ENCODE measurements at places on chromosomes 6 and 20.

GRCh38 chr20:53855733-53856132 lies 214.7 kb downstream of the BCAS1 start:
- H3K27me3 ChIP-seq, result no peaks in the 10 kb centered on the region
- H3K27ac ChIP-seq, result peak overlapping the region; percentile 61
- DNase-seq, result no peak
- no peaks in the 10 kb centered on the region for H3K36me3 ChIP-seq

- H3K4me3 ChIP-seq, result no peak overlapping the region
- H3K36me3 ChIP-seq, result no peaks in the 10 kb centered on the region
- no peak overlapping the region for H3K27ac ChIP-seq
- peaks cover 6% of the 10 kb centered on the region for H3K27me3 ChIP-seq
Observed at GRCh38 chr20:18259730-18260129, 28.6 kb upstream of the ZNF133 start.

DNA sequence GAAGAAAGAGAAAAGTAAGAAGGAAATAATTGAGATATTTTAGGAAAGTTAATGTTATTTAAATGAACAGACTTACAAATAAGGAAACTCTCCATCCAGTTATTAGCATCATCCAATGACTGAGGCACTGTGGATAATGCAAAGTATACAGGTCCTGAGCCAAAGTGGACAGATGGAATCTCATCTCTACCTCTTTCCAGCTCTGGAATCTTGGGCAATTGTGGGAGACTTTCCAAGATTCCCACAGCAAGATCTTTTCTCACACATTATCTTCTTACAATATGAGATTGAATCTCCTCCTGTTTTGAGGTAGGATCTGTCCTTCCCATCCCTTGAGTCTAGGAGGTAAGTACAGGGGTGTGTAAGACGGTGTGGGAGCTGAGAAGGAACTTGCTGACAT lies 28.9 kb downstream of the HTR1E start:
- no peaks in the 10 kb centered on the region for H3K36me3 ChIP-seq
- no peak overlapping the region for H3K4me3 ChIP-seq
- no peak for DNase-seq
- no peaks in the 10 kb centered on the region for H3K4me1 ChIP-seq

DNA sequence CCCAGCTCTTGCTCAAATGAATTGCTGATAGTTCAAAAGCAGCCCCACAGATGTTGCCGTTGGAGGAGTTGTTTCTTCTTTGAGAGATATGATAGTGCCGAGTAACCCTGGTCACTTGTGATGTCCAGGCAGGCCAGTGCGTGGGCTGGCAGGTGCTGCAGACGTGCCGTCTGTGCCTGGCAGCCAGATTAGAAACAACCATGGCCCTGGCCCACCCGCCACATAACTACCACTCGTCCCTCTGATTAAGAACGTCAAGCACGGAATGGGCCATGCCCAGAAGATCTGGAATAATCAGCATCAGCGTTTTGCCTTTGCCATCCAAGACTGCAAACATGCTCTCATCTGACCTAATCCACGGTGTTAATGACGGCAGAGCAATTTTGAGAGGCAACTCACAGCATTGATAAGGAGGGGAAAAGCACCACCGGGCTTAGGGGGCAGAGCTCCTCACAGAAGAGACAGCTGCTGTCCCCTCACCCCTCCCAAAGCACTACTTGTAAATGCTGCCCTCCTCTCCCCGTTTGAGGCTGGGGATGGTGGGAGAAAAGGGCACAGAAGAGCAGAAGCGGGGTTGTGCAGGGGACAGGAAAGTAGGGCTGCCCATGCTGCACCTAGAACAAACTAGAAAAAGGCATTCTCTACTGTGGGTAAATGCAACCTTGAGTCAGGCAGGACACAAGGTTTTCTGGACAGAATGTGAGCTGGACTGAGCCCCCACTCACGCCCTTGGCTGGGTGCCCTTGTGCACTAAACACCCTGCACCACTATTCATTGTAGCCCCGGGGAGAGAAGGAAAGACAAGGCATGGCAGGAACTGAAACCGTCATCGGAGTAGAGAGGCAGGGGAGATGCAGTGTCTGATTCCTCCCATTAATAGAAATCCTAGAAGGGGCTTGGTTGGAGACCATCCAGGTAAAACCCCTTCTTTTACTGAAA lies 5.3 kb upstream of the CPNE5 start:
- H3K4me1 ChIP-seq, result peaks cover 17% of the 10 kb centered on the region
- H3K27ac ChIP-seq, result no peak overlapping the region
- H3K27me3 ChIP-seq, result peaks cover 30% of the 10 kb centered on the region
- no peak for DNase-seq
- no peak overlapping the region for H3K4me3 ChIP-seq

GRCh38 chr20:37986873-37987601 lies 46.2 kb downstream of the TTI1 start:
- no peaks in the 10 kb centered on the region for H3K27me3 ChIP-seq
- H3K27ac ChIP-seq, result no peak overlapping the region
- H3K4me3 ChIP-seq, result no peak overlapping the region
- DNase-seq, result no peak

GRCh38 chr20:64092258-64093012 lies 8.2 kb upstream of the LKAAEAR1 start:
- H3K4me3 ChIP-seq, result no peak overlapping the region
- DNase-seq, result no peak
- H3K4me1 ChIP-seq, result no peaks in the 10 kb centered on the region
- H3K36me3 ChIP-seq, result peaks cover 9% of the 10 kb centered on the region
- no peaks in the 10 kb centered on the region for H3K27me3 ChIP-seq
- H3K27ac ChIP-seq, result no peak overlapping the region

GRCh38 chr20:11712639-11713160 lies 205.0 kb upstream of the BTBD3 start:
- H3K27ac ChIP-seq, result no peak overlapping the region
- H3K4me3 ChIP-seq, result no peak overlapping the region
- peaks cover 4% of the 10 kb centered on the region for H3K4me1 ChIP-seq
- H3K27me3 ChIP-seq, result no peaks in the 10 kb centered on the region

- no peak overlapping the region for H3K27ac ChIP-seq
- no peak for DNase-seq
- no peaks in the 10 kb centered on the region for H3K4me1 ChIP-seq
- H3K36me3 ChIP-seq, result no peaks in the 10 kb centered on the region
Observed at GRCh38 chr20:32634041-32634805, 39.5 kb downstream of the C20orf203 start.

DNA sequence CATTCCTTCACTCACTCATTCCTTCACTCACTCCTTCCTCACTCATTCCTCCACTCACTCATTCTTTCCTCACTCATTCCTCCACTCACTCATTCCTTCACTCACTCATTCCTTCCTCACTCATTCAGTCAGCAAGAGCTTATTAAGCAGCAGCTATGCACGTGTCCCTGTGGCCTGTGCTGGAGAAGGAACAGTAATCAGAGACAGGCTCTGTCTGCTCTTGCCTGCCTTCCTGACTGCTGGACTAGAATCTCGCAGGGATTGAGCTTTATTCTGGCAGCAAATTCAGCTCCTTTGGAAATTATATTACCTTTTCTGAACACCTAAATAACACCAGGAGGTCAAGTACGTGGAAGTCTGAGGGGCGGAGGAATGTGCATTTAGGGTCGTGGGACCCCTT lies 138.9 kb upstream of the AGPAT4 start:
- DNase-seq, result no peak
- H3K4me3 ChIP-seq, result no peak overlapping the region
- no peaks in the 10 kb centered on the region for H3K4me1 ChIP-seq
- peaks cover 11% of the 10 kb centered on the region for H3K27me3 ChIP-seq
- no peaks in the 10 kb centered on the region for H3K36me3 ChIP-seq

DNA sequence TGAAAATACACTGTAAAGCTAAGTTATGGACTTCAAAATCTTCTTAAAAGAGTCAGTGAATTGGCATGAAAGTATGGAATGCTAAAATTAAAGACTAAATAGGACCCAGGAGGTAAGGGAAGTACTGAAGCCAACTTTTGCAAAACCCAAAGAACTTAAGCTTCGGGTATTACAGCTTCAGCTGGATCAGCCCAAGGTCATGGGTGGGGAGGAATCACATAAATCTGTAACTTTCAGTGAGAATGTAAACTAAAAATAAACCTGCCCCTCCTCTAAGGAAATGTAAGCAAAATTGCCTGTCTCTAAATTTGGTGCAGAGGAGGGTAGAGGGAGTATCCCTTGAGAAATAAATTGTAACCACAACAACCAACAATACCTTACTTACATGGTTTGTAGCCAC lies 4.4 kb upstream of the MUC21 start:
- no peak for DNase-seq
- H3K4me3 ChIP-seq, result no peak overlapping the region
- H3K27me3 ChIP-seq, result peaks cover 33% of the 10 kb centered on the region
- no peaks in the 10 kb centered on the region for H3K36me3 ChIP-seq
- no peaks in the 10 kb centered on the region for H3K4me1 ChIP-seq

GRCh38 chr20:539191-539590 lies 4.4 kb downstream of the CSNK2A1 start:
- H3K27me3 ChIP-seq, result no peaks in the 10 kb centered on the region
- H3K27ac ChIP-seq, result peak overlapping the region; percentile 7
- no peak overlapping the region for H3K4me3 ChIP-seq
- H3K4me1 ChIP-seq, result peaks cover 95% of the 10 kb centered on the region

DNA sequence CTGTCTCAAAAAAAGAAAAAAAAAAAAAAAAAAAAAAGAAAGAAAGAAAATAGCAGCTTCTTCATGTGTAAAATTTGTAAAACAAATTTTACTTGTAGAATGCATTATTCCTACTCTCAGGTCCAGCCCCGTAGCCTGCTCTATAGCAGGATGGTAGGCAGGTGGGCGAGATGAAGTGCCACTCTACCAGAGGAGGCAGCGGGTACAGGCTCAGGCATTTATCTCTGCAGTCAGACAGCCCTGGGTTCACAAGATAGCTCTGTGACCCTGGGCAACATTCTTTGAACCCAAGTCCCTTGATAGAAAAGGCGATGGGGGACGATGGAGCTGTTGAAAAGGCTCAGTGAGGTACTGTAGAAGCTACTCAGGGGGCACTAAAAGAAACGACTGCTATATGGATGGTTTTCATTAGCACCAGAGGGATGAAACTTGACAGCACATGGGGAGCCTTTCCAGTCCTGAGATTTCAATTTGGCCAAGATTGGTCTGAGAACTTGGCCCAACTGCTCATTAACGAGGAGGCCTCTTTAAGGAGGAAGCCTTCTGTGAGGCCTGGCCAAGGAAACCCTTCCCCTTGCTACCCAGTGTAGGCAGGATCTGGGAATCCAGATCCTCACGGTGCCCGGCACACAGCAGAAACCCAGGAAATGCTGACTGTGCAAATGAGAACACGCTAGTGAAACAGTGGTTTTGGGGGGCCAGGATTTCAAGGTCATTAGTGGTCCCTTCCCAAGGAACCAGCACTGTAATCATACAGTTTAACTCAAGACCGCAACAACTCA lies 63.1 kb downstream of the MYH7B start:
- H3K4me3 ChIP-seq, result no peak overlapping the region
- peaks cover 43% of the 10 kb centered on the region for H3K36me3 ChIP-seq
- H3K27me3 ChIP-seq, result no peaks in the 10 kb centered on the region
- H3K4me1 ChIP-seq, result peaks cover 2% of the 10 kb centered on the region
- H3K27ac ChIP-seq, result no peak overlapping the region
- DNase-seq, result no peak

DNA sequence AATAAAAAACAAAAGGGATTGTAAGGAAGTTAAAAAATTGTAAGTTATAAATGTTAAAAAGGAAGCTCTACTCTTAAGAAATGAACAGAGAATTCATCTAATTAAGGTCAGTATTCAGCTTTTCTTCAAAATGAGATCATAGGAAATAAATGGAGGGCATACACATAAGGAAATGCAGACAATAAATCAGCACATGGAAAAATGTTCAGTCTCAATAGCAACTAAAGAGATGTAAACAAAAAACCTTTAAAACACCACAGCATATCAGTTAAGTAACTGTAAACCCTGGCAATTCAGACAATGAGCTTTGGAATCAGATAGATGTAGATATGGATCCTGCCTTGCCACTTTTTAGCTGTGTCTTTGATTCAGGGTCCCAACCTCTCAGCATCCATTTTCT lies 24.0 kb upstream of the CLIC5 start:
- no peaks in the 10 kb centered on the region for H3K27me3 ChIP-seq
- H3K4me3 ChIP-seq, result no peak overlapping the region
- no peak overlapping the region for H3K27ac ChIP-seq
- no peaks in the 10 kb centered on the region for H3K36me3 ChIP-seq

DNA sequence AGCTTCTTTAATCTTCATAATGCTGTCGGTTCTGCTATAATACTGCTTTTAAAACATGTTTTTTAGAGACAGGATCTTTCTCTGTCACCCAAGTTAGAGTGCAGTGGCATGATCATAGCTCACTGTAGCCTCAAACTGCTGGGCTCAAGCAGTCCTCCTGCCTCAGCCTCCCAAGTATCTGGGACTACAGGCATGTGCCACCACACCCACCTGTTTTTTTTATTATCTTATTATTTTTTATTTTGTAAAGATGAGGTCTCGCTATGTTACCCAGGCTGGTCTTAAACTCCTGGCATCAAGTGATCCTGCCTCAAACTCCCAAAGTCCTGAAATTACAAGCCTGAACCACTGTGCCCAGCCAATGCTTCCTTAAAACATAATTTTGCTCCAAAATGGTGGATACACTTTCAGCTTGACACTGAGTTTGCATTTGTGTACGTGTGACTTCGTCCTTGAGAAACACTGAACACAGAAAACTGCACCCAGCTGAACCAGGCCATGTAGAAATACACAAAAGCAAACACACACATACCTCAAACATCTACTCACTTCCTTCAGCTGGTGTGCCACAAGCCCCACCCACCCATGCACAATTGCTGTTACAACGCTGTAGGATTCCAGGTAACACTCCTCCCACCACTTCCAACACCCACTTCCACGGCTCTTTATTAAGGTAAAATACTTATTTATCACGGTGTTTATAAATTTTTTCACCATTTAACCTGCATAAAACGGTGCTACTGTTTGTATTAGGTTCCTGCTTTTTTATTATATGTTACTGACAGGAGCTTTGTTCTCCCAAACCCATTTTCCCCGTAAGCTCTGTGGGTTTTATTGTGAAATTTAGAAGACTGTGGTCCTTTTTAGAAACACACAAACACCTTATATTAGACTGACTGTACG lies 109.1 kb downstream of the TSHZ2 start:
- no peaks in the 10 kb centered on the region for H3K36me3 ChIP-seq
- DNase-seq, result no peak
- H3K27me3 ChIP-seq, result no peaks in the 10 kb centered on the region
- H3K27ac ChIP-seq, result no peak overlapping the region
- H3K4me1 ChIP-seq, result peaks cover 3% of the 10 kb centered on the region

- no peaks in the 10 kb centered on the region for H3K4me1 ChIP-seq
- no peak overlapping the region for H3K27ac ChIP-seq
- DNase-seq, result peak; percentile 3
- H3K27me3 ChIP-seq, result no peaks in the 10 kb centered on the region
- H3K36me3 ChIP-seq, result no peaks in the 10 kb centered on the region
Observed at GRCh38 chr6:101226677-101227135, 166.8 kb upstream of the GRIK2 start.

DNA sequence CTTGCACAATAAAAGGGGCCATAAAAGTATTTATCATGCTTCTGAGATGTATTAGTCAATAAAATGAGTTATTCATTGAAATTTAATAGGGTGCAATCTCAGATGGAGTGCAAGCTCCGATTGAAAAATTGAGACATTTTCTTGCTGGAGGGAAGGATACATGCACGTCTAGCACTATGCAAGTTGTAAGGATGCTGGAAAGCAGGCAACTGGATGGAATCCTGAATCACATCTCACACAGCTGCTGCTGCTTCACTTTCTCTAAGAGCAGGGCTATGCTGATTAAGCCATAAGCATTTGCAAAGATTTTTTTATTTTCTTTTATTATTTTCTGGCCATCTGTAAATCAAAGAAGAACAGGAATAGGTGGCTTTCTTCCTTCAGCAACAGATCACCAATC lies 308.8 kb upstream of the EPHA7 start:
- H3K4me3 ChIP-seq, result no peak overlapping the region
- peaks cover 2% of the 10 kb centered on the region for H3K4me1 ChIP-seq
- H3K36me3 ChIP-seq, result no peaks in the 10 kb centered on the region
- no peak for DNase-seq
- H3K27me3 ChIP-seq, result no peaks in the 10 kb centered on the region

All from stimulated activated naive B cell treated with anti-CD40 and anti-IgM and Interleukin-4, amounts not matched to agents 10 μg/mL and 1 μg/mL and 100 μg/mL, for 72 hours (primary cell).